ENCODE measurements at places on chromosomes 13 and 19.

GRCh38 chr19:46076951-46077814 is 36.4 kb upstream of the IGFL4 start:
- peak; percentile 77 for DNase-seq

- DNase-seq, result no peak
Observed at GRCh38 chr13:45718992-45719391, 16.9 kb downstream of the CBY2 start.

- no peak for DNase-seq
Observed at GRCh38 chr13:35474496-35475211, 1.8 kb downstream of the MAB21L1 start.

GRCh38 chr13:57932061-57932460 is 300.5 kb downstream of the PCDH17 start:
- no peak for DNase-seq

DNA sequence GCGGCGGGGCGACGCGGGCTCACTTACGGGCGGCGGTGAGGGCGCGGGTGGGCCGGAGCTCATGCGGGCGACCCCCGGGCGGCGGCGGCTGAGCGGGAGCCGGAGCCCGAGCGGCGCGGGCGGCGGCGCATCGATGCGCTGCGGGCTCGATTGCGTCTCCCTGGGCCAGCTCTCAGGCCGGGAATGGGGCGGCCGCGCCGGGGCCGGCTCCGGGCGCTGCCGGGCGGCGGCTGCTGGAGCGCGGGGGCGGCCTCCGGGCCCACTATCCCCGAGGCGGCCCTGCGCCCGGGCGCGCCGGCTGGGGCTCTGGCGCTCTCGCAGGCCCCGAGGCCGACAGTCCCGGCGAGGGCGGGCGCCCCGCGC is 1.4 kb upstream of the TSHZ3 start:
- DNase-seq, result peak; percentile 65

GRCh38 chr19:58581227-58582141 is 8.3 kb upstream of the MZF1 start:
- peak; percentile 93 for DNase-seq

DNA sequence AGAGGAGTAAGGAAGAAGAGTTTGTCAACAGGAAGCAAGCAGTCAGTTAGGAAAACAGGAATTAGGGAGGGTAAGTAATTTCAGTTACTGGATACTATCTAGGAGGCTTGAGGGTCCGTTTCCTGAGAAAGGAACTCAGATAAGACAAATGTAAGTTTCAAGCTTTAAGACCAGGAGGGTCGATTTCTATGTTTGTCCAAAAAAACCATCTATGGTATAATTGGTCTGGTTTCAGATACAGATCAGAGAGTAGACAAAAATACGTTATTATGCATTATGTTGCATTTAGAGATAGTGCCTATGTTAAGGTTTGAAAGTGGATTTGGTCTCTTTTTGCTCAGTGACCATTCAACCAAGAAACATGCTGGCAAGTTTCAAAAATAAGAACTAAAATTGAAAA is 789.6 kb upstream of the PCDH20 start:
- no peak for DNase-seq

GRCh38 chr19:5534787-5535586 is 32.8 kb downstream of the TINCR start:
- DNase-seq, result no peak

GRCh38 chr13:48477191-48477855 is 55.6 kb downstream of the RCBTB2 start:
- no peak for DNase-seq

All from inflammatory macrophage (primary cell).